Osteocyte (in vitro differentiated cells): ENCODE measurements at places on chromosomes 5 and 9. TPM values are rescaled to one million over a fixed set of nuclear protein-coding genes. Genes with fewer than 3 reads are reported as not detected.

HRCT1 gene
- 3.0 and 3.7 TPM in 2 replicates for total RNA-seq

- H3K4me1 ChIP-seq: no peaks in the 10 kb centered on the region
- no peak overlapping the region for H3K27ac ChIP-seq
- peaks cover 25% of the 10 kb centered on the region for H3K36me3 ChIP-seq
Observed at GRCh38 chr9:97474372-97474925, 27.0 kb upstream of the TMOD1 start.

PCDHGA1 gene
- 0.13 TPM in 1 of 2 replicates, not detected in the other for total RNA-seq

SHISAL2B gene
- total RNA-seq: not detected in 2 replicates

GRCh38 chr5:154446195-154447088 lies 645 bp downstream of the SAP30L start:
- H3K4me1 ChIP-seq: peaks cover 35% of the 10 kb centered on the region
- DNase-seq: peak; percentile 89
- H3K36me3 ChIP-seq: peaks cover 17% of the 10 kb centered on the region
- peak overlapping the region; percentile 87 for H3K4me3 ChIP-seq
- H3K27me3 ChIP-seq: no peaks in the 10 kb centered on the region

DNA sequence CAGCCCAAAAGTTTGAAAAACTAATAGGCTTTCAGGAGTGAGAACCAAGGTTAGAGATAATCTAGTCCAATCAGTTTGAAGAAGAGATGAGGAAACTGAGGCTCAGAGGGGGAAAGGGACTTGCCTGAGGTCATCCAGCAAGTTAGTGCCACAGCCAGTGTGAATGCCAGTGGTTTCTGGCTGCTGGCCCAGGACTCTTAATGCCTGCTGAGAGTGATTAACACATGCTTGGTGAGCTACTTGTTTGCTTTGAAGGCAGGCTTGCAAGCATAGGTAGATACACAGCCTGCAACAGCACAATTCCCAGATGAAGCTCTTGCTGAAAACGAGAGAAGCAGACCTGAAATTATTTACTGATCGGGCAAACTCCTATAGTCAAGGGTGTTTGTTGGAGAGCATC lies 591.6 kb upstream of the SGCD start:
- H3K27me3 ChIP-seq: peaks cover 22% of the 10 kb centered on the region
- no peak overlapping the region for H3K27ac ChIP-seq
- no peaks in the 10 kb centered on the region for H3K36me3 ChIP-seq
- H3K4me1 ChIP-seq: no peaks in the 10 kb centered on the region

DNA sequence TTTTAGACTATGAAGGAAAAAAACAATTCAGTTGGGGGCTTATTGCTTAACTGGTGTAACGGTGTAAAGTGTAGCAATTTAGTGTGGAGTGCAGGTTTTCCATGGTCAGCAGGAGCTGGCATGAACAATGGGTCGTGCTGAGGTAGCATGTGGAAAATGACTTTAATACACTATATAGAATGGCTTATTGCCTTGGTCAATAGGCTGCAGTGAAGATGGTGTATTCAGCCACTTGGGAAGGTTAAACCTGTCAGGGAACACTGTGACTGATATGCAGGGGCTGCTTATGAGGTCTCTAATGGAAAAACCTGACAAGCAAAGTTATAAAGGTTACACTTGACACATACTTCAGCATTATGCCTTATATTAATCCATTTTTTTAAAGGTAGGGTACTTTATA lies 764.7 kb upstream of the ARRDC3 start:
- H3K36me3 ChIP-seq: no peaks in the 10 kb centered on the region
- no peak overlapping the region for H3K27ac ChIP-seq
- no peak overlapping the region for H3K4me3 ChIP-seq
- H3K27me3 ChIP-seq: no peaks in the 10 kb centered on the region
- no peak for DNase-seq
- H3K4me1 ChIP-seq: no peaks in the 10 kb centered on the region

- peaks cover 27% of the 10 kb centered on the region for H3K27me3 ChIP-seq
- no peak for DNase-seq
- no peaks in the 10 kb centered on the region for H3K36me3 ChIP-seq
- no peak overlapping the region for H3K27ac ChIP-seq
- no peak overlapping the region for H3K4me3 ChIP-seq
Observed at GRCh38 chr5:66344544-66344943, 200.4 kb downstream of the SREK1 start.

DNA sequence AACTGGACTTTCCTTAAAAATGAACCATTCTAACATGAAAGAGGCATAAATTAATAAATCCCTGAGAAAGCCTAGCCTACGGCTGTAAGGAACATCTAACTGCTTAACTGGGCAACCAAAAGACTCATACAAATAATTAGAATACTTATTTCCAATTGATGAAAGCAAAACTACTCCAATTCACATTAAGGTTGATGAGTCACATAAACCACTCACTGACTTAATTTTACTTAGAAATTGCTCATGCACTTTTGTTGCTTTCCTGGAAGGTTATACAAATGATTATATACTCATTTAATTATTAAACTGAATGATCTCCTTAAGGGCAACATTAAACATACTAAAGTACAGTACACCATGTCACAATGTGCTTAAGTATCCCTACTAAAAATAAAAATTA lies 101.9 kb downstream of the NFIB start:
- H3K4me1 ChIP-seq: peaks cover 39% of the 10 kb centered on the region
- no peak overlapping the region for H3K27ac ChIP-seq
- peaks cover 2% of the 10 kb centered on the region for H3K36me3 ChIP-seq
- no peak overlapping the region for H3K4me3 ChIP-seq
- no peak for DNase-seq

GRCh38 chr9:96169901-96170300 lies 132.1 kb downstream of the HSD17B3 start:
- peak overlapping the region; percentile 10 for H3K4me3 ChIP-seq
- no peak for DNase-seq
- peaks cover 29% of the 10 kb centered on the region for H3K4me1 ChIP-seq
- no peak overlapping the region for H3K27ac ChIP-seq
- H3K27me3 ChIP-seq: peaks cover 19% of the 10 kb centered on the region

DNA sequence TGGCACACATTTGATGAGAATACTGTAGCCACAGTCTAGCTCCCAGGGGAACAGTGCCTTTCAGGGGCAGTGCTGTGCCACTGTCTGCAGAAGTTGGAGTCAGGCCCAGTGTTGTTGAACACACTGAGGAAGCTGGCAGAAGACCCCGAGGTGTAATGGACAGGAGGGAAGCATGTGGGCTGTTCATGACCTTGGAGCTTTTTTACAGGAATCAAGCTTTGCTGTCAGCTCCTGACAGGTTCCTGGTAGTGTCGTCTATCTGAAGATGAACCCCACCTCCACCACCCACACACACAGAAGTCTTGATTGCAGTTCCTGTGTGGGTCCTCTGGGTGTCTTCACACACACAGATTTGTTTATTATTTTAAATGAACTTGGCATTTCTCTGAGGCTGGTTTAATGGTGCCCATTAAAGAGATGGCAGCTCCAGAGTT lies 40.3 kb upstream of the TNFAIP8 start:
- no peaks in the 10 kb centered on the region for H3K27me3 ChIP-seq
- H3K27ac ChIP-seq: no peak overlapping the region
- H3K4me1 ChIP-seq: peaks cover 15% of the 10 kb centered on the region
- H3K4me3 ChIP-seq: no peak overlapping the region

GRCh38 chr9:117325110-117325731 lies 89.6 kb downstream of the ASTN2 start:
- no peaks in the 10 kb centered on the region for H3K27me3 ChIP-seq
- no peak overlapping the region for H3K4me3 ChIP-seq
- H3K27ac ChIP-seq: no peak overlapping the region
- DNase-seq: no peak

DNA sequence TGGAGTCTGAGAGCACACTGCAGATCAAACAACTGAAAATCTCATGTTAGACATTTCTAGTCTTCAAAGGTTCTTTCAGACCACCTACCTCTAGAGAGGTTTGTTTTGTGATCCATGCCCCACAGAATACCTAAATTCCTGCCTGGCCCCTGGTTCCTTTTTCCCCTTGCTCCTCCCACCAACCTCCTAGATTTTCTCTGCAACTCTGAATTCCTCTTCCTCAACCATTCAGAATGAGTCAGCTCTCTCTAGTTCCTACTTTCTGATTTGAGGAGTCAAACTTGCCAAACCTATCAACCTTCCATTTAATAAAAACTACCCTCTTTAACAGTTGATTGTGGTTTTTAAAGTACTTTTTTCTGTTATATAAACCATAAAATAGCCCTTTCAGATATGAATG lies 83.2 kb upstream of the ZNF462 start:
- no peak overlapping the region for H3K4me3 ChIP-seq
- H3K4me1 ChIP-seq: no peaks in the 10 kb centered on the region
- no peaks in the 10 kb centered on the region for H3K36me3 ChIP-seq
- DNase-seq: no peak
- no peak overlapping the region for H3K27ac ChIP-seq

PLAC8L1 gene
- total RNA-seq: 1.4 and 2.1 TPM in 2 replicates

GRCh38 chr9:106897751-106898150 lies 34.8 kb downstream of the ZNF462 start:
- peaks cover 16% of the 10 kb centered on the region for H3K36me3 ChIP-seq
- peaks cover 57% of the 10 kb centered on the region for H3K4me1 ChIP-seq
- DNase-seq: no peak
- no peak overlapping the region for H3K27ac ChIP-seq
- no peak overlapping the region for H3K4me3 ChIP-seq

FOXD4L6 gene
- not detected in 2 replicates for total RNA-seq
